ENCODE measurements at places on chromosomes 6 and 20. TPM values are rescaled to one million over a fixed set of nuclear protein-coding genes. Genes with fewer than 3 reads are reported as not detected.

Gene MEI4
- total RNA-seq: not detected

Gene SNHG17
- total RNA-seq: 69.2 TPM

Gene BANF2
- total RNA-seq: not detected

Gene LY6G6F
- 29.1 TPM for total RNA-seq

Gene ATXN1
- total RNA-seq: 135 TPM

Gene GFRAL
- total RNA-seq: not detected

Gene DDR1
- total RNA-seq: 5.6 TPM

Gene ARHGAP18
- total RNA-seq: 26.7 TPM

Gene RAB32
- 22.5 TPM for total RNA-seq

Gene FNDC11
- 0.44 TPM for total RNA-seq

Gene TRIM27
- total RNA-seq: 21.9 TPM

Gene BNIP5
- not detected for total RNA-seq

Gene AHI1
- total RNA-seq: 27.6 TPM

Gene NCOA5
- 15.0 TPM for total RNA-seq

Gene GLP1R
- total RNA-seq: not detected

Gene HSPA12B
- total RNA-seq: not detected

Gene FAM210B
- 15.9 TPM for total RNA-seq

Gene ADTRP
- 43.4 TPM for total RNA-seq

Gene NR2E1
- not detected for total RNA-seq

Gene PRR18
- total RNA-seq: not detected

Gene SIRPB2
- total RNA-seq: 1.8 TPM

Gene CLDN20
- not detected for total RNA-seq

Gene PDE7B
- total RNA-seq: 0.25 TPM

Gene PDSS2
- total RNA-seq: 12.3 TPM

Gene COL19A1
- 1.5 TPM for total RNA-seq

Gene SCRT2
- total RNA-seq: not detected

Gene CRIP3
- total RNA-seq: 1.3 TPM

Gene MYCT1
- 4.6 TPM for total RNA-seq

Gene DOP1A
- 18.9 TPM for total RNA-seq

Gene CDH4
- 0.67 TPM for total RNA-seq

Gene PRSS16
- total RNA-seq: 2.0 TPM

Gene EBF4
- 2.0 TPM for total RNA-seq

Gene VARS2
- total RNA-seq: 30.5 TPM

Gene ANKRD66
- not detected for total RNA-seq

Gene FAM83B
- total RNA-seq: not detected

Gene MUCL3
- total RNA-seq: not detected

Gene KIAA0408
- total RNA-seq: 5.1 TPM

Gene NHLRC1
- 0.13 TPM for total RNA-seq

Gene ZFP57
- total RNA-seq: 3.1 TPM

Gene PPP1R3G
- not detected for total RNA-seq

Gene FABP7
- not detected for total RNA-seq

Gene SLC2A10
- not detected for total RNA-seq

Gene DSP
- total RNA-seq: 0.05 TPM

Gene DOK5
- total RNA-seq: not detected

Gene GNAS-AS1
- not detected for total RNA-seq

Gene OTOR
- not detected for total RNA-seq

Gene SRSF12
- total RNA-seq: not detected

Gene SLC17A2
- total RNA-seq: not detected
